ENCODE measurements at places on chromosomes 7 and 10.

GRCh38 chr7:128408709-128409595, 830 bp downstream of the IMPDH1 start:
- ATAC-seq = no peak

GRCh38 chr10:125423569-125423968, 259.4 kb downstream of the TEX36 start:
- no peak for ATAC-seq

- no peak for ATAC-seq
Measured at GRCh38 chr10:110852255-110852896, 19.4 kb upstream of the PDCD4 start.

DNA sequence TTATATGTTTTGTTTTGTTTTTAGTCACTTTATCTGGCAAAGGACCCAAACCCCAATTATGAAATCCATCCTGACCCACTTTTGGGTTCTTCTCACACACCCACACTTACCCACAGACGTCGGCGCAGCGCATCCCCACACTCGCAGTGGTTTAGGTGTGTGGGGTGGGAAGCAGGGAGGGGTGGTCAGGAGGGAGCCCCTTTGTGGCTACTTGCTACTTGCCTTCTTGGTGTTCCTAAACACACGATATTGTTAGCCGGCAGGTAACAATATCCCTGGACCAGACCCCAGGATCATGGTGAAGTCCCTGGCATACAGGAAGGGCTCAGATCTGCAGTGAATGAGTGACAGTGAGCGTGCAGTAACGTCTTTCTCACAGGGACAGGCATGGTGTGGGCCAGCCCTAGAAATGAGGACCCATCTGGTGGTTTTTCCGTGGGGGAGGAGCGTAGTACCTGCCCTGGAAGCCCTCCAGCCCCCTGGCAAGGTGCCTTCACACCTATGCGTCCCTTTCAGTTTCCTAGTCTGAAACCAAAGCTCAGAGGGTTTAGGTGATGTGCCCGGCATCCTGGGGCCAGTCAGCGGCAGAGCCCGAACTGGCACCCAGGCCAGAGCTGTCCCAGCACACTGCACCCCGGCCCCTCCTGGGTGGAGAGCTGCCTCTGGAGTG, 4.4 kb downstream of the SPOCK2 start:
- no peak for ATAC-seq

DNA sequence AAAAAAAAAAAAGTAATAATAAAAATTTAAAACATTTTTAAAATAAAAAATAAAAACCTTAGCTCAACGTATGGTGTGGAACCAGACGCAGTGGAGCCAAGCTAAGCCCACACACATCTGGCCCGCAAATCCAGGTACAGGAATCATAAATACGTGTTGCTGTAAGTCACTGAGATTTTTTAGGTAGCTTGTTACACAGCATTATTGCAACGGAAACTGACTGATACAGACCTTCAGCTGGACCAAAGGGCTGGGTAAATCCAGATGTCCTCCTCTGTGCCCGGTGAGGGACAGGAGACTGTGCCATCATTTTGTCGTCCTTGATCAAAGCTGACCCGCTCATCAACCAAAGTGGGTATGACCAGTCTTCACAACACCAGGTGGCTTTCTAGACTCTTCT, 104.9 kb downstream of the TMEM130 start:
- no peak for ATAC-seq

GRCh38 chr10:117221156-117221711, 19.7 kb upstream of the SLC18A2 start:
- ATAC-seq = no peak

GRCh38 chr10:80924063-80924952, 386.6 kb downstream of the SH2D4B start:
- no peak for ATAC-seq

DNA sequence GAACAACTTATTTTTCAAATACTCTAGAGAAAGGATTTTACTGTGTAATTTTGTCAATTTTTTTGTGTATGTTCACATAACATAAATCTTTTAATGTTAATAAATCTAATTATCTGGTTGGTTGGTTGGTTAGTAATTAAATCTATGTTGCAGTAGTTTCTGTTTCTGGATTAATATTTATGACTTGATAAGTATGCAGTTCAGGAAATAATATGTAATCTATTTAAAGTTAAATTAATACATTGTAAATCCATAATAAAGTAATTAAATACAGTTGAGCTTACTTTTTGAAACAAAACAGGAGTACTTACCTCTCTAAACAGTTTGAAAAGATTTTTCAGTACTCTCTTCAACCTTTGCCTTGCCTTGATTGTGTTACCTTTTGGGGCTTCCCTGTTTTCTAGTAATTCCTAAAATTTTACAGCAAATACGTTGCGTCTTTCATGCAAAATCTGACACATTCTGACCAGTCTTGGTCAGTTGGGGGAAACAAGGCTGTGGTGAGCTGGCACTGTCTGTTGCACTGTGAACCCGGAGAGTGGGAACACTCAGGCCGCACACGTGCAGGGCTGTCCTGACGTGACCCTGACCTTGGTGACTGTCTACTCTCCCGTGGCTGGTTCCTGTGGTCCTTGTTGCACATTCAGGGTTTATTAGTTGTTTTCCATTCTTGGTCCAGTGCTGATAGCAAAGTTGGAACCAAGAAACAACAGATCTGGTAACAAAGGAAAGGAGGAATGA, 45.6 kb upstream of the FGL2 start:
- ATAC-seq = peak; percentile 52

DNA sequence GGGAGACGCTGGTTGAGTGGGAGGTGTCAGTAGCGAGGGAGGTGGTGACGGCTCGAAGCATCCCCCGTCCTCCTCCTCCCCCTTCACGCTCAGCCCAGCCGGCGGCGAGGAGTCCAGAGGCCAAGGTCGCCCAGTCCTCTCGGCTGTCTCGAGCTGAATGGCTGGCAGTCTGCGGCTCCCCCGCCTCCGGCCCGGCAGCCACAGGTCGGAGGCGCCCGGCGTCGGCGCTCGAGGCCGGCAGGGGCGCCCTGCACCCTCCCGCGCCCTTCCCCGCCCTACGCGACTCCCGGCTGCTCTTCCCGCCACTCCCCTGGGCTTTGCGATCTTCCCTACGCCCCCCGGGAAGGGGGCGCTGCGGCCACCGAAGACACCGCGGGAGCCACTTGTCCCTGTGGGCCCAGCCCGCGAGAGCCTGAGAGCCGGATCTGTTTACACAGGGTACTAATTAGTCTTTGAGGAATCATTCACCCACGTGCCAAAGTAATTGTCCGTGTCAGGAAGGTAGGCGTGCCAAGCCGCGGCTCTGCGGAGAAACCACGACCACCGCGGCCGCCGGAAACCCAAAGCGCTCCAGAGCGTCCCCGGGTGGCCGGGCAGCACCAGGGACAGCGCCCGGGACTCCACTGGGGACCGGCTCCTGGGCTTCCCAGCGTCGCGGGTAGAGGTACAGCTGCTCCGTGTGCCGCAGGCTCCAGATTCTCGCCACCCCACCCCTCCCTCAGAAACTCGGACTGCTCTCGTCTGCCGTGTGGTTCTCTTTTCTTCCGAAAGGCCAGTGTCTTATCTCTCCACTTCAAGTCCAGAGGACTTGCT, at the start of gene NXPH1:
TSS of gene NXPH1 (plus strand) at position 133 of the 813 bp plus-strand sequence.
- no peak for ATAC-seq

DNA sequence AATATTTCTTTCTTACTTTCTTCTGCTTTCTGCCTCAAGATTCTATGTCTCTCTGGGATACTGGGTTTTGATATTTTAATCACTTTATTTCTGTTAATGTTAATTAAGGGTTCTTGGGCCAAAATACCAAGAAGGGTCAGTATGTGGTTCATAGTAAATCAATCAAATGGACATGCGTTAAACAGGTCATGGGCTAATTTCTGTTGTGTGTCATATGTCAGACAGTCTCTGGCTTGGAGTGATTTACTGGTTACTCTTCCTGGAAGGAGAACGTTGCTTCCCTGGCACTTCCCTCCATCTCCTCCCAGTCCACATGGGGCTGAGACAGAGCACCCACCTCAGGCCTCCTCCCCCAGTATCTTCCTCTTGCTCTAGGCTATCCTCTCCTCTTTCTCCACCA, 489.1 kb downstream of the SUGCT start:
- ATAC-seq = no peak

All from gastroesophageal sphincter (tissue), 4 donors.